ENCODE measurements at places on chromosomes 1 and 21.

DNA sequence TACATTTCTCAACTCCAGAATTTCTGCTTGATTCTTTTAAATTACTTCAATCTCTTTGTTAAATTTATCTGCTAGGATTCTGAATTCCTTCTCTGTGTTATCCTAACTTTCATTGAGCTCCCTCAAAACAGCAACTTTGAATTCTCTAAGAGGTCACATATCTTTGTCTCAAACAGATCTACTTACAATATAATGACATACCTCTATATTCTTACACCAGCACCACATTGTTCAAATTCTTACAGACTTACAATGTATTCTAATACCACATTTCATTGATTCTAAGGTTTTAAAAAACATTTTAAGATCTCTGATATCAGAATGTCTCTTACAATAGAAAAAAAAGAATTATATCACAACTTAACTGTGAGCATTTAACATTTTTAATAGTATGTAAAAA is 77.4 kb downstream of the DIRAS3 start:
- no peak for DNase-seq

GRCh38 chr21:28671549-28672195 is 321.0 kb downstream of the LTN1 start:
- DNase-seq = no peak

DNA sequence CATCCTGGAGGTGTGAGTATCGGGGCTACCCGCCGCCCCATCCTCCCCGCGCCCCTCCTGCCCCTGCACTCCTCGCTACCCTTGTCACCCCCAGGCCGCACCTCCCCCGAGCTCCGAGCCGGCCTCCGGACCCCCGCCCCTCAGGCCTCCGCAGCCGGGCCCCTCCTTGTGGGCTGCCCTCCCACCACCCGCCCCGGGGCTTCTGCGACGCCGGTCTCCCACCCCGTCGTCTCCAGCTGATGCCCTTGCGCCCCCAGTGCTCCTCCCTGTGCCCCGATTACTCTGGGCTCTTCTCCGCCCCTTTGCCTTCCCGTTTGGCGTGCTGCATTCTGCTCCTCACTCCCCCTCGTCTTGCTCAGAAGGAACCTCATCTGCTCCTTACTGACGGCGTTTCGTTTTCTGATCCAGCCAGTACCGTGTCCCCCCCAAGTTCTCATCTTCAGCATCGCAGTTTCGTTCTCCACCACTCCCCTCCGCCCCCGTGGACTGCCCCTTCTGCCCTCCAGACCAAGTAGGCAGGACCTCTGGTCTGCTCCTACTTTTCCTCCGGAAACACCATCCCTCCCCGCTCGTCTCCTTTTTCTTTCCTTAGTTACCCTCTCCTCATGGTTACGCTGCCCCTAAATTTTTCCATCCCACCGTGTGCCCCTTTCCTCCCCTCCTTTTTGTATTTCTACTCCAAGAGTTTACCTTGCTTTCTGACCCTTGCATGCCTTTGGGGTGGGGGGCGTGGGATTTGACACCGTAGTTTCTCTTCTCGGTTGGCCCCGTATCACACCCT is 841 bp downstream of the SNX27 start:
- peak; percentile 61 for DNase-seq

DNA sequence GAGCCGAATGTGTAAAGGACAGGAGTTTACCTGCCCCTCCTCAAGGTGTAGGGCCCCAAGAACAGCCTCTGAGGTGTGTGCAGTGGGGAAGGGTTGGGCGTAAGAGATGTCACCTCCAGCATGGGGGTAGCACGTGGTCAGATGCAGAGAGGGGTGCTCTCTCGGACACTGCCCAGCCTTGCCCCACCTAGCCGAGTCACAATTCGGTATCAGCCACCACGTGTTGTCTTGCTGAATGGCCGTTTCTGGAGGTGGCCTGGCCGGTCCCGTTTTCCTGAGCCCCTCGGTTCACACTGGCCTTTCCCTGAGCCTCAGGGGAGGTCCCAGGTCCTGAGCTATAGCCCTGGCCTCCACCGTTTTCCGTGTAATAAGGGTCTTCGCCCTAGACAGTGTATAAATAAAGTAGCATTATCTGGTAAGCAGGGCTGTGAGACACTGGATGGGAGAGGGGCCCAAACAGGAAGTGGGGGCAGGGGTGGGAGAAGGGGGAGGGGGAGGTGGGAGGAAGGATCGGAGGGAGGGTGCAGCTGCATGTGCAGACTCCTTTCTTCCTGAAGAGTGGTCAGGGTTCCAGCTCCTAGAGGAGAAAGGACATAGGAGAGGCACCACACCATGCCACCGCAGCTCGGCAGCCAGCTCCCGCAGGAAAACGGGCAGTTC is 23.3 kb downstream of the CD34 start:
- DNase-seq = no peak

GRCh38 chr1:116380499-116381242 is 7.6 kb downstream of the ATP1A1 start:
- no peak for DNase-seq

- peak; percentile 61 for DNase-seq
Observed at GRCh38 chr1:22044690-22045420, 7.7 kb upstream of the CDC42 start.
